ENCODE measurements at places on chromosomes 2 and 18.

- no peak for DNase-seq
These were observed 240.1 kb upstream of the MMADHC start for GRCh38 chr2:149827585-149828126.

DNA sequence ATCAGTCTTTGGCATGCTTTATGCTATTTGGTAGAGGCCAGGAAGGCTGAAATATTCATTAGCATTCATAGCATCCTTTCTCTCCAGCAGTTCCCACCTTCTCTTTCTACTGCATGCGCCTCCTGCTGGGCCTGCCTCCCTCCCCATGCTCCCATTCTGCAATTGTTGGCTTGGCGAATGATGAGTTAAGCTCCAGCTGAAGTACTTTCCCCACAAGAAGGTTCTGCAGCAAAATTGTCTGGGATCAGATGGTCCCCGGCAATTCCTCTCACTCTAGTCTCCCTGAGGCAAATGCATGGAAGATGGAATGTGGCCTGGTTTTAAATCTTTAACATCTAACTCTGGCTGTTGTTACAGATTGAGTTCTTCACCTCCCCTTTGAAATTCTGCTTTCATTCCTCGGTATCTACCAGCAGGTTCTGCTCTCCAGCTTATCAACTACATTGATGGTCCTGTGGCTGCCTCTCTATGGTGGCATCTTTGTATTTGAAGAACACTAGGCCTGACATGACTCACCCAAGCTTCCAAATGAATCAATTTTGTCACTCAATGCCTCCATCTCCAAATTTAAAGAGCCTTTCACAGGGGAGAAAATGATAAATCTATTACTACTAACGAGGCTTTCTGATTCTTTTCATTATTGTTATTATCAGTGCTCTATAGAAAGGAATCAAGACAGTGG is 55.9 kb downstream of the KCTD18 start:
- DNase-seq = no peak

DNA sequence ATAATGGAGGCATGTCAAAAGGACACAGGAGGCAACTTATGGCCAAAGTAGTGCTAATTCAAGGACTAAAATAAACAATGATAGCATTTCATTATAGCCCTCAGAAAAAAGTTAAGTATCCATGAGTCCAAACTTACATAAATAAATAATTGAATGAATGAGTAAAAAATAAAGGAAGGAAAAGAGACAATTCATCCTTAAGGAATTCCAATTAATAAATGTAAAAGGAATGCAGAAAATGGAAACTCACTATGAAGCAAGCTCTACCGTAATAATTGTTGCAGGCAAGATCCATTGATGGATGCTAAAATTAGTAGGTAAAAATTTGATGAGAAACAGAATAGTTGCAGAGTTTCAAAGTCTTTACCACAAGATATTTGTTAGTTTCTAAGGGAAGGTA is 88.2 kb upstream of the RAPGEF4 start:
- no peak for DNase-seq

DNA sequence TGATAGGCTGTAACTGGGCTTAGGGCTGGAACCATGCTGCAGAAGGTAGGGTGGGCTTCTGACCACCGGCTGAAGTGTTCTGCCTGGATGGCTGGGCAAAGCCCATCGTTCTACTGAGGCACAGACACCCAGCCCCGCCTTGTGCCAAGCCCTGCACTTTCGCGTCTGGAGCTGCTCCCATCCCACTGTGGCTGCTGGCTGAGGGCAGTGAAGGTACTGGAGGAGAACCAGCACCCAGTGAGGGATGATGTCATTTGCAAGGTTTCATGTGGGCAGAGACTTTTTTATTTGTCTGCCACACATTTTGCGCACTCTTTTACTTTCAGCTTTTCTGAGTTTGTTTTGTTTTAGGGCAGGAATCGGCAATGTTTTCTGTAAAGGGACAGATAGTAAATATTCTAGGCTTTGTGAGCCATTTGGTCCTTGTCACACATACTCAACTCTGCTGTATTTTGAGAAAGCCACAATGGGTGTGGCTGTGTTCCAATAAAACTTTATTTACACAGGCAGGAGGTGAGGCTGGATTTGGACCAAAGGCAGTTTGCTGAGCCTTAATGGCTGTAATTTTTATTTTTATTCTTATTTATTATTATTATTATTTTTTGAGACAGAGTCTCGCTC is 85.6 kb downstream of the ASB1 start:
- no peak for DNase-seq

DNA sequence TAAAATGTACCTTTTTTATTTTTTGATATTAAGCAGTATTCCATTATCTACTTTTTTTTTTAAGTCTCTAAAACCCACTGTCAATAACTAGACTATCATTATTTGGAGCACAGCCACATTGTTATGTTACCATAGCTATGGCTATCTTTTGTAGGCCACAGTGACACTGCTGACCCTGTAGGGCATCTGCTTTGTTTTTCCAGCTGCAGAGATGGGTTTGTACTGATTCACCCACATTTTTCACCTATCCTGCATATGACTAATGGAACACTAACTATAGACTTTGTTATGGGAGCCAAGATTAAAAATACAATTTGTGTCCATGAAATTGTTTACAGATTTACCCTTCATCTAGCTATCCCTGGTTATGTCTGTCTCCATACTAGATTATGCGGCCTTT is 21.6 kb upstream of the OTX1 start:
- no peak for DNase-seq

DNA sequence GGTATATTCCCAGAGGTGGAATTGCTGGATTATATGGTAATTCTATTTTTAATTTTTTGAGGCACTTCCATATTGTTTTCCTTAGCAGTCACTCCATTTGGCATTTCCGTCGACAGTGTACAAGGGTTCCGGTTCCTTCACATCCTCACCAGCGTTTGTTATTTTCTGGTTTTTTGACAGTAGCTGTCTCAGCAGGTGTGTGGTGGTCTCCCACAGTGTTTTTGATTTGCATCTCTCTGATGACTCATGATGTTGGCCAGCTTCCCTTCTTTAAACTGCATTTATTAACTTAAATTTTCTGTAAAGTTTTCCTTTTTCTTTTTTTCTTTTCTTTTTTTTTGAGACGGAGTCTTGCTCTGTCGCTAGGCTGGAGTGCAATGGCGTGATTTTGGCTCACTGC is 19.7 kb downstream of the SH3BP4 start:
- no peak for DNase-seq

GRCh38 chr2:195117011-195117410 is 540.0 kb upstream of the SLC39A10 start:
- no peak for DNase-seq

- DNase-seq = no peak
These were observed 38.3 kb downstream of the DSEL start for GRCh38 chr18:67478249-67478648.

GRCh38 chr2:45812011-45812500 is 160.6 kb downstream of the PRKCE start:
- DNase-seq = no peak

GRCh38 chr18:31672628-31673135 is 11.7 kb downstream of the B4GALT6 start:
- DNase-seq = no peak

- no peak for DNase-seq
These were observed 37.3 kb upstream of the DNAH7 start for GRCh38 chr2:196105951-196106350.

- DNase-seq = no peak
These were observed 62.2 kb downstream of the ADNP2 start for GRCh38 chr18:80171054-80171872.

- no peak for DNase-seq
These were observed 16.3 kb upstream of the ATOH8 start for GRCh38 chr2:85737481-85737880.

DNA sequence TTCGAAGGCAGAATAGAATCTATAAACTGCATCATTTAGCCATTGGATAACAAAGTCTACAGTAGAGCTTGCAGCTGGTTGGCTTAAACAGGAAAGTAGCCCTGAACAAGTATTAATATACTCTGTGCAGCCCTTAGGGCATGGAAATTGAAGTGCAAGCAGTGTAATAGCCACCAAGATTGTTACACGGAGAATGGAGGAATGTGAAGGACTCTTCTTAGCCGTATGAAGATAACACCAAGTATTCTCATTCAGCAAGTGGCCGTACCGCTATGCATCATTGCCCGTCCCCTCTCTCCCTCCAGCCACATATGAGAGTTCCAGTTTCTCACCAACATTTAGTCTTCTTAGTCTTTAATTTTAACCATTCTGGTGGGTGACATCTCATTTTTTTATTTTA is 40.5 kb downstream of the ANKRD12 start:
- DNase-seq = no peak

GRCh38 chr2:38959938-38960608 is 70.4 kb downstream of the ARHGEF33 start:
- DNase-seq = no peak

DNA sequence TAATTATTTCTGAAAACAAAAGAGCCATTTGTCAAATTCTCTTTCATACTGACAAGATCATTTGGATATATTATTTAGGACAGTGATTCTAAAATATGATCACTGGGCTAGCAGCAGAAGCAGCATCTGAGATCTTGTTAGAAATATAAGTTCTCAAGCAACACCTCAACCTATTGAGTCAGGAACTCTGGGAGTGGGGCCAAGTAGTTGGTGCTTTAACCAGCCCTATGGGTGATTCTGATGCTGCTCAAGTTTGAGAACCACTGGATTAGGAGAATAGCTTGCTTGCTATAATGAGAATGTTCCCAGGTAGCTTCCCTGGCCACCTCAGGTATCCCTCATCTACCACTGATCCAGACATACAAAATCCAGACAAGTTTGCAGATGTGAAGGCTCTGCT is 466.9 kb upstream of the CELF4 start:
- no peak for DNase-seq

- no peak for DNase-seq
These were observed 37.2 kb downstream of the AQP12A start for GRCh38 chr2:240728827-240729226.

GRCh38 chr18:50011813-50012435 is 183.0 kb downstream of the MYO5B start:
- DNase-seq = no peak

DNA sequence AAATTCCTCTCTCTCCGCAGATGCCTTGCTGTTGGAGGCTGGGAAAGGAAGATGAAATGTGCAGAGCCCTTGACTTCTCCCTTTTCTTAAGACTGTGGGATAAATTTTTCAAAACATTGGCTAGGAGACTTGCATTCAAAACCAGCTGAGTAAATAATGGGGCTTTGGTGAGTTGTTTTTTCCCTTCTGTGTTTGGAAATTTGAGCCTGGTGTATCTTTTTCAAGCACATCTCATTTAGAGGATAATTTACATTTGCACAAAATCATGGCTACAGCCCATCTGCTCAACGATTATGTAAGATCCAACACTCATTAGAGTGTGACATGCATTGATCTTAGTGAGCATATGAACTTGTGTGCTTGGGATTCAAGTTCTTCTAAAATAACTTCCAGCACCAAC is 112.1 kb upstream of the ATP8B1 start:
- DNase-seq = no peak

DNA sequence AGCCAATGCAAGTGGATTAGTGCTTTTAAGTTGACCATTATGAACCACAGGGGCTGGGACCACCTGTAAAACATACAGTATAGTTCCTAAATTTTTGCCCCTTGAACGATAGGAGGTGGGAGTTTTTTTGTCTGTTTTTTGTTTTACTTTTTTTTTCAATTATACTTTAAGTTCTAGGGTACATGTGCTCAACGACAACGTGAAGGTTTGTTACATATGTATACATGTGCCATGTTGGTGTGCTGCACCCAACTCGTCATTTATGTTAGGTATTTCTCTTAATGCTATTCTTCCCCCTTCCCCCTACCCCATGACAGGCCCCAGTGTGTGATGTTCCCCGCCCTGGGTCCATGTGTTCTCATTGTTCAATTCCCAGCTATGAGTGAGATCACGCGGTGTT is 1797.9 kb upstream of the PIK3C3 start:
- no peak for DNase-seq

DNA sequence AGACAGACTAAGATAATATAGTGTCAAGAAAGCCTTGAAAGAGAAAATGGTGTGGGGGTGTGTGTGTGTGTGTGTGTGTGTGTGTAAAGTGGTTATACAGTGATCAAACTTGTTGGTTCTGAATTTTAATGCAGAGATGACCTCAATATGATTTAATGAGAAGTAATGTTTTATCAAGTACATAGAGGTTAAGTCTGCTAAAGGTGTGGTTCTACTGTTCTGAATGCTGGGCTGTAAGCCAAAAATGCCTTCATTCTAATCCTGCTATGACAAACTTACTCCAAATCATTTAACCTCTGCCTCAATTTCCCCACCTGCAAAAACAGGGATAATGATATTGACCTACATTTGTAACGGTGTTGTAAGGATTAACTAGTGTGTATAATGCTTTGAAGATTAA is 87.9 kb downstream of the WDPCP start:
- no peak for DNase-seq

DNA sequence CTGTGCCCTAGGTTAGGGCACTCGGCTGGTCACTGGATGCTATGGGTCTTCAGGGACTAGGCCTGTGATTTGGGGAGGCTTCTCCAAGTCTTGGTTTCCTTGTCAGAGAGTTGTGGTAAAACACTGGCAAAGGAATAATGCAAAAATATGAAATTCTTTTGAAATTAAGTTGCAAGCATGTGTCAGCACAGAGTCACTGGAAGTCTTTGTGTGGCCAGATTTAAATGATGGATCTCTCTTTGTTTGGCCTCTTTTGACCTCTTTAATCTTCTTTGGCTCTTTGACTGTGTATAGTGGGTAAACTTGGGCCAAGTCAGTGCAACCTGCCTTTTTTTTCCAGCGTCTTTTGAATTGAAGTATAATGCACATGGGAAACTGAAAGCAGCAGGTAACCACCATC is 12.1 kb downstream of the HK2 start:
- DNase-seq = no peak

DNA sequence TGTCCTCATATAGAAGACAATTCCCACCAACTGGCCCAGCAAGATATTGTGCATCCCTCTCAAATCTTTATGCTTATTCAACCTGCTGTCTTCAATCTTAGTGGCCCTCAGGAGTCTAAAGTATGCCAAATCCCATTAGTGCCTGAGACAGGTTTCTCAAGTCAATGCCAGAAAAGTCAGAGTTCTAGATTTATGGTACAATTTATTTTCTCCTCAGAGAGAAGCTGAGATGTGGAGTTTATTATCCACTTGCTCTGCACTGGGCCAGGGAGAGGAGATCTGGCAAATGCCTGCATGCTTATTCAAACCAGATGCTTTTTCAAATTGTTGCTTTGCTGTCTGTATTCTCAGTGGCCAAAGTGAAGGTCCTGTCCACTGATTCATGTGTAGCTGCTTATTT is 825.2 kb downstream of the METTL4 start:
- DNase-seq = no peak

- DNase-seq = no peak
These were observed 11.8 kb upstream of the HAT1 start for GRCh38 chr2:171910494-171910893.

Measured in HTR-8/SVneo (cell line).